ENCODE measurements at places on chromosomes 3 and 15. TPM values are rescaled to one million over a fixed set of nuclear protein-coding genes. Genes with fewer than 3 reads are reported as not detected.

GRCh38 chr3:174403831-174404230 is 455.3 kb upstream of the NAALADL2 start:
- DNase-seq: no peak

- DNase-seq: no peak
Measured at GRCh38 chr3:99248130-99248529, 346.6 kb upstream of the DCBLD2 start.

DNA sequence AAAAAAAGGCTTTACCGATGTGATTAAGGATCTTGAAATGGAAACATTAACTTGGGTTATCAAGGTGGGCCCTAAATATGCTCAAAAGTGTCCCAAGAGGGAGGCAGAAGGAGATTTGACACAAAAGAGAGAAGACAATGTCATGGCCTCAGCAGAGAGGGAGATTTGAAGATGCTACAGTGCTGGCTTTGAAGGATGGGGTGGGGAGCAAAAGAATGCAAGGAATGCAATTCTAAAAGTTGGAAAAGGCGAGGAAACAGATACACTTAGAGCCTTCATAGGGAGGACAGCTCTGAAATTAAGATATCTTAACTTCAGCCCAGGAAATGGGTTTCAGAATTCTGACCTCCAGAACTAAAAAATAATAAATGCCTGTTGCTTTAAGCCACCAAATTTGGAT is 314.5 kb upstream of the CCDC54 start:
- no peak for DNase-seq

DNA sequence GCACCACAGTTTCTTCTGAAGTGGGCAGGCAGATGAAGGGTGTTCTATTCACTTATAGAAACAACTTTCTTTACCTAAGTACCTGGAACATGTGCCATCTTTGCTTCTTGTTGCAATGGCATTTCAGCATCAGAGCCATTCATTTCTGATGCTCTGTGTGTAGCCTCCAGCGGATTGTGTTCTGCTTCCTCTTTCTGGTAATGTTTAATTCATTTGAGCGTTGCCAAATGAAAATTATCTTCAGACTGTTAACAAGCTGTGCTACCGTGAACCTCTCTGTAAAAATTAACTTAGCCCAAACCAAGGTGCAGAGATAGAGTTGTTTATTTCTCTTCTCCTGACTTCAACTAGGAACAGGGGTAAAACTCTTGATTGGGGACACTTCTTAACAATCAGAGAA is 302.0 kb downstream of the EDEM1 start:
- no peak for DNase-seq

- no peak for DNase-seq
Measured at GRCh38 chr3:177928172-177928873, 607.9 kb upstream of the KCNMB2 start.

PRSS50 gene
- total RNA-seq: 3.6 TPM

DNA sequence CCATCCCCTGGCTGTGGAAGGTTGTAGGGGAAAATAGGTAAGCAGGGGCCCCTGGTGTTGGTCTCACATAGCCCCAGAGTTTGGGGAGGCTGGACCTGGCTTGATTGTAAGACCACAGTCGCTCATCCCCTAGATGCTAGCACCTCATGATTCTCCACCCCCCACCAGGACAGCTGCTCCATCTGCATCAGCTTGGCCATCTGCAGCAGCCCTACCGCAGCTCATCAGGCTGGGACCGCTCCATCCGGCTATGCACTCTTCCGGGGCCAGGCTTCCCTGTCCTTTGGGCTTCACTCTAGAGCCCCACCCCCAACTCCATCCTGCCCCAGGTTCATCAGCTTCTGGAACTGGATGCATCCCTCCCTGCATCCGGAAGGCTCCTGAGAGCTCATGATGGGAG is 12.6 kb downstream of the SCN5A start:
- no peak for DNase-seq

SLC22A14 gene
- 0.29 TPM for total RNA-seq

DNA sequence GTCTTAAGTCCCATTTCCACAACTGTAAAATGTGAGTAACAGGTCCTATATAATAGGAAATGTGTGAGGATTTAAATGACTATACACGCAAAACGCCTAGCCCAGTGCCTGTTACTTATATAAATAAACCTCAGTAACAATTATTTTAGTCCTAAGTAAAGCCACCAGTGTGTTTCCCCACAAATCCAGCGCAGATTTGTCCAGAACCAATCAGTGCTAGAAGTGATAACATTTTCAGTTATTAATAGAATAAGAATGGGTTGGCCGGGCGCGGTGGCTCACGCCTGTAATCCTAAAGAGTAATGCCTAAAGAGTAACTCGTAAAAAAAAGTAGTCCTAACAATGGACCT is 561 bp downstream of the RPAP1 start:
- no peak for DNase-seq

- DNase-seq: no peak
Measured at GRCh38 chr3:134754768-134755559, 40.1 kb upstream of the EPHB1 start.

DNA sequence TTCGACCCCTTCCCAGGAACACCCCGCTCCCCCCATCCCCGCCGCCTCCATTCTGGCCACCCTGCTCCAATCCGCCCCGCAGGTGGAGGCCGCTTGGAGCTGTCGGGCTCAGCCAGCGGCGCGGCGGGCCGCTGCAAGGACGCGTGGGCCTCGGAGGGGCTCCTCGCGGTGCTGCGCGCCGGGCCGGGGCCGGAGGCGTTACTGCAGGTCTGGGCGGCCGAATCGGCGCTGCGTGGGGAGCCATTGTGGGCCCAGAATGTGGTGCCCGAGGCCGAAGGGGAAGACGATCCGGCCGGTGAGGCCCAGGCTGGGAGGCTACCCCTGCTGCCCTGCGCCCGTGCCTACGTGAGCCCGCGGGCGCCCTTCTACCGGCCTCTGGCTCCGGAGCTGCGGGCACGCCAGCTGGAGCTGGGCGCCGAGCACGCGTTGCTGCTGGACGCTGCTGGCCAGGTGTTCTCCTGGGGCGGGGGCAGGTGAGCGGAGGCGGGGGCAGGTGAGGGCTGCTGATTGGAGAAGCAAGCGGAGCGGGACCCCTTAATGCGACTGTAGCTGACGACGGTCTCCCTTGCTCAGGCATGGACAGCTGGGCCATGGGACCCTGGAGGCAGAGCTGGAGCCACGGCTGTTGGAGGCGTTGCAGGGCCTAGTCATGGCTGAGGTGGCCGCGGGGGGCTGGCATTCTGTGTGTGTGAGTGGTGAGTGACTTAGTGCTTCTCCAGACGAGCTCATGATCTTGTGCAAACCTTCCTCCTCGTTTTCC is 2.5 kb downstream of the RCCD1 start:
- peak; percentile 51 for DNase-seq

- DNase-seq: no peak
Measured at GRCh38 chr15:85955501-85956391, 123.9 kb upstream of the AGBL1 start.

DNA sequence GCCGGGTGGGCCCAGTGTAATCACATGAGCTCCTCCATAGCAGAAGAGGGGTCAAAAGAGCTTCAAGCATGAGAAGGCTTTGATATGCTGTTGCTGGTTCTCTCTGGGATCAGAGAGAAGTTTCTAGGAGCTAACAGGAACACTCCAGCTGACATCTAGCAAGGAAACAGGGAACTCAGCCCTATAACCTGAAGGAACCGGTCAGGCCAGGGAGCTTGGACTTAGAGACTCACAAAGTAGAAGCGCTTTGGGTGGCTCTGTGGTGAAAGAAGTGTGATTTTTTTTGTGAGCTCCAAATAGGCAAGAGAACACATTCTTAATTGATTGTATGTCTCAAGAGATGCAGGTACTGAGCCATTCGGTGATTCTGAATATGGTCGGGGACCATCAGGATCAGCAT is 26.2 kb upstream of the EPHB1 start:
- DNase-seq: no peak

GRCh38 chr3:11720917-11721411 is 77.2 kb upstream of the VGLL4 start:
- no peak for DNase-seq

DNA sequence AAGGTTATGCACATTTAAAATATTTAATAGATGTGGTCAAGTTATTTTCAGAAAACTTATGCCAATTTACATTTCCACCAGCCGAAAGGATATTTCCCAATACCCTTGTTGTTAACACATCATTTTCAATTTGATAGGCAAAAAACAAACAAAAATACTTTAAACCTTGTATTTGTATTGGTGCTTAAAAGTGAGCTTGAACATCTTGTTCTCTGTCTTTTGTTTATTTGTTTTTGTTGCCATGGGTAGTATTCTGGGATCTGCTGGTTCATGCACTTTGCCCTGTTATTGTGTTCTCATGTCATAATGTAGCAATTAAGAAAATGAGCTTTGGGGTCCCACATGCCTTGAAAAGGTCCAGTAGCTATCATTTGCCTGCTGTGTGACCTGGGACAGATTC is 191.4 kb downstream of the LRTM1 start:
- DNase-seq: no peak

DNA sequence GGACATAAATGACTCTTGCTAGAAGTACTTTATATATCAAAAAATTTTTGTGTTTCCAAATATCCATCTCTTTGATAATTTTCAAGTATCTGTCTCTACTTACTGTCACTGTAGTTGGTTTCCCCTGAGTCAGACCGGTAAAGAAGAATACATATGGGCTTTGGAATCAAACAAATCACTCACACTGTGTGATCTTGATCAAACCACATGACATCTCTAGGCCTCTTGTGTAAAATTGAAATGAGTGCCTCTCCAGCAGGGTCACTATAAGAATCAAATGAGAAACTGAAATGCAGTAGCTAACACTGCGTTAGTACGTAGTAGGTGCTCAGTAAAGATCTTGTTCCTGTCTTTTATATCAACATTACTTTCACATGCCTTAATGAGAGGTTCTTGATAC is 314.6 kb upstream of the STT3B start:
- DNase-seq: no peak

GPR171 gene
- 7.2 TPM for total RNA-seq

DNA sequence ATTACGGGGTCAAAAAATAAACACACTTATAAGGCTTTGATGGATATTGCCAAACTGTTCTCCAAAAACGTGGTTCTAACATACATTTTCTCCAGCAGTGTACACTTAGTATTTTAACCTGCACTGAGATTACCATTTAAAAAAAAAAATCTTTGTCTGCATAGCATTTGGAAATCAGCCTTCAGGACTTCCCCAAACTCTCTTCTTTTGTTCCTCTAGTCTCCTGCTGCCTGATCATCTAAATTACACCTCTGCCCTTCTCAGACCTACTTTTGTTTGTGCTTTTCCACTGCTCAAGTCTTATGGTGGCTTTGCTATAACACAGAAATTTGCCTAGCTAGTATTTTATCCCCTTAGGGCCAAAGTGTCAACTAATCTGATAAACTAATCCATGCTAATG is 3.8 kb downstream of the NCEH1 start:
- no peak for DNase-seq

PYDC2 gene
- total RNA-seq: not detected

IL17RE gene
- 22.0 TPM for total RNA-seq

DNA sequence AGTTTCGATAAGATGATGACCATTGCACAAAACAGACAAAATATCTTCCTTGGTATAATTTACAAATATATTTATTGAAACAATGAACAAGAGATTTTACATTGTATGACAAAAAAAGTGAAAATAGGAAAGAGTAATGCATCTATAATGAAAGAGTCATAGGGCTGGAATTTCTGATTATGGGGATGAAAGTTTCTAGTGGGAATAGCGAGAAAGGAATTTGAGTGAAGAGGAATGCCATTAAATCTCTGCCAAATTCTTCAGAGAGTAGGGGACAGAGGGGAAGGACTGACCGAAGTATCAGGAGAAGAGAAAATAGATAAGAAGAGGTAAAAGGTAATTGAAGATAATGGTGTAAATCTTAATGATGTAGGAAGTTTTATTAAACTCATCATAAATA is 125.4 kb downstream of the VGLL3 start:
- no peak for DNase-seq

CHST13 gene
- 0.80 TPM for total RNA-seq

DNA sequence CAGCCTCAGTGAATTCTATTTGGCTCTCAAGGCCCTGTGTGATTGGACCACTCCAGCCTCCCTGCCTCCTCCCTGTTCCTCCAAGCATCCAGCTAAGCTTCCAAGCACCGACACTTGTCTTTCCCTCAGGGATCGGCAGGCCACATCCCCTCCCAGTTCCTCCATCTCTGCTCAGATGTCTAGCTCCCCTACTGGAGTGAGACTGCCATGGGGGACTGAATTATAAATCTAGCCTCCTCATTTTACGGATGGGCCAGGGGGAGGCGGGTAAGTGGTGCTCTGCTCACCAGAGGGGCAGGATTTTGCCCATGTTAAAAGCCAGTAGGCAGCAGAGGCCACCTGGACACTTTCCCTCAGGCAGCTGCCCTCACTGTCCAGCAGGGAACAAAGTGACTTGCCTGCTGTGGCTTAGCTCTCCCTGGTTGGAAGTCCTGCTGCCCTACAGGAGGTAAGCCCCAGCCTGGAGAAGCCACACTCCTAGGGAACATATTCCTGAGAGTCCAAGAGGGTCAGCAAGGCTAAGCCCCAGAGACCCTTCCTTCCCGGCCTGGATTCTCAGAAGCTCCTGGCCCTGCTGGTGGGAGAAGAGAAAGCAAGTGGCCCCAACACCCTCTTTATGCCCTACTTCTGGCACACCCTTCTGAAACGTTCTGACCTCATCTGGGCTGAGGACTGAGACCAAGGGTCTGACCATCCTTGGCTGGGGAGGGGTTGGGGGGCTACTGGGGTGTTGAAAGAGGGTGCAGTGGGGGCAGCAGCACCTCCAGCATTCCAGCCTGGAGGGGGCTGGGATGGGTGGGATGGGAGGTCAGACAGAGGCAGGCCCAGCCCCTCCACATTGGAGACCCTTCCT is 9.1 kb upstream of the HHATL start:
- peak; percentile 34 for DNase-seq

THSD4 gene
- total RNA-seq: 41.3 TPM

PLA2G4D gene
- total RNA-seq: not detected

- DNase-seq: no peak
Measured at GRCh38 chr3:36302158-36302509, 78.2 kb upstream of the STAC start.
